ENCODE measurements at places on chromosomes 3 and 15.

DNA sequence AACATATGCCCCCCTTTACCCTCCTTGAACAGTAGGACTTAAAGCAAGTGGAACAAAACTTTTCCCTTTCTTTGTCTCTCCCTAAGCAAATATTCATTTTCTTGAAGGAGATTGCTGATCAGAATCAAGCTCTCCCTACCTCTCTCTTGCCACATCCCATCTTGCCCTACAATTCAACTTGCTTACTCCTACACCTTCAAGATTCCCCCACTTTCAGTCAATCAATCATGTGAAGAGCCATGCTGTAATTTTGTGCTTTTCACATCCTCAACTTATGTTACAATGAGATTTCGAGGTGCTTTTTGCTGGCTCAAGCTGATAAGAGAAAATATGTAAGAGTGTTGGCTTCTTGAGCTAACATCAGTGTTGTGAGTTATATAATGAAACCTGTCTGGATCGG is 662.9 kb downstream of the NLGN1 start:
- no peak for DNase-seq

DNA sequence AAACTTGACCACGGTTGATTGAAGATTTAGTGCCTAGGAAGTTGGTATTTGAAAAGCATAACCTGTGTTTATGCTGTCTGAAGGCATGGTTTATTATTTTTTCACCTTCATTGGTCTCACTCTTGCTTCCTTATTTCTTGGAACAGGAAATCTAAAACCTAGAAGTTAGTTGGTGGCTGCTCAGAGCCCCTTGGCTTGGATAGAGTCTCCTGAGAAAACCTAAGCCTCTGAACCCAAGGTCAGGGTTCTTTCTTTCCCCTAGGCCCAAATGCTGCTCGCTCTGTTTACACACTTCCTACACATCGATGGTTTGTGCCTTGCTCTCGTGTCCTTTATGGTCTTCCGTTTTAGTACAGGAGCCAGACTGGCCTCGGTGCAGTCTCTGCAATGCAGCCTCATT is 82.2 kb downstream of the TRAK1 start:
- no peak for DNase-seq

- no peak for DNase-seq
Measured at GRCh38 chr3:101219842-101220560, 100.4 kb downstream of the IMPG2 start.

DNA sequence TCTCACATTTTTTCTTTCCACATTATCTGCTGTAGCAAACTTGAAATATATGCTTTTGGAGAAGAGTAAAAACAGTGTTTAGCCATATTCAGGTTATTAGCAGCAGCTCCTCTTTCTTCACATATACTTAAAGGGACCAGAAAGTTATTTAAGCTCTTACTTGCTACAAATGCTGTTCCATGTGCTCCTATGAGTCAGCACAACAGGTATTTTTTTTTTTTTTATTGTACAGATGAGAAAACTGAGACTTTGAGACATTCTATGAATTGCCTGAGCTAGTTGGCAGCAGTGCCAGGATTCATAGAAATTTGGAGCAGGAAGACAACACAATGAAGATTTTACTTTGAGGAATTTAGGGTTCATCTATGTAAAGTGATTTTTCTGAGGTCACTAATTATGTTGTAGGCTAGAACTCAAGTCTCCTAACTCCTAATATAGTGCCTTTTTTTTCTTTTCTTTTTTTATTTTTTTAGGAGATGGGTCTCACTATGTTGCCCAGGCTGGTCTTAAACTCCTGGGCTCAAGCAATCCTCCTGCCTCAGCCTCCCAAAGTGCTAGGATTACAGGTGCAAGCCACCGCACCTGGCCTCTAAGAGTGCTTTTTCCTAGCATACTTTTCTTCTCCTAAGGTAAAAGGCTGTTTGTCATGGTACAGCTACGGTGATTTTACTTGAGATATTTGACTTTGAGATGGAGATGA is 23.6 kb downstream of the SETD5 start:
- no peak for DNase-seq

DNA sequence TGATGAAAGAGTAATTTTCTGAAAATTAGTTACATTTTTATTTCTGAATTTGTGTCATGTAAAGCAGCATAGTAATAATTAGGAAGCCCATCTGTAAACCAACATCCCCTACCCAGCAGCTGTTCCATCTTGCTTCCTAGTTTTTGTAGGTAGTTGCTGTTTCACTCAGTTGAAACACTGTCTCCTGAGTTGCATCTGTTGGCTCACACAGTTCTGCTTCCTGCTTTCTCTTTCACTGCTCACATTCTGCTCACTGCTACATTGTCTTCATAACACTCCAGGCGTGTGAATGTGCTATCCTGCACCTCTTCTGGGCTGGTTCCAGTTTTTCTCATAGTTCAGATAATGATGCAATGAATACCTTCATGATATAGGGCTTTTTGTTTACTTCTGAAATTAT is 123.4 kb downstream of the EPHB1 start:
- DNase-seq, result no peak

DNA sequence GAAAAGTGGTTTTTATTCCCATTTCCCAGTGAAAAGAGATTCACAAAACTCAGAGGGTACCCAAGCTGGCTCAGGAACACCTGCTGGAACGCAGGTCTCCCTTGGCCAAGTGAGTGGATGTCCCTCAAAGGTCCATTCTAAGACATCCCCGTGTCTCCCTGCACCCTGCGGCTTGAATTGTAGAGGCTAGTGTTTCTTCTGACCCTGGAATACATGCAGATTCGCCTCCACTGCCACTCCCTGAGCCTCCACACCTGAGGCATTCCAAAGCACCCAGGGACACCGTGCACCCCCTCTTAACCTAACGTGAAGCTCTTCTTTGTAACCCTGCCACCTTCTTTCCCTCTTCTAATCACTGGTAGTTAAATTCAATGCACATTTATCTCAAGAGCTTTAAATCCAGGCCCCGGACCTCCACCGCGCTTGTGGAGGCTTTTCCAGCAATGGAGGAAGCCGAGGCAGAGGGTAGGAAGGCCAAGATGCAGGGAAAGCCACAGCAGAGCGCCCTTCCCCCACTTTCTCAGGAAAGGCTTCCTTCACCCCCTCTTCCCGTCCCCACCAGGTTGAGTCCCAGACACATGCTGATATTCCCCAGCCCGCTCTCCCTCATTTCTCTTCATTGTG is 590 bp upstream of the ITGA11 start:
- DNase-seq, result no peak

DNA sequence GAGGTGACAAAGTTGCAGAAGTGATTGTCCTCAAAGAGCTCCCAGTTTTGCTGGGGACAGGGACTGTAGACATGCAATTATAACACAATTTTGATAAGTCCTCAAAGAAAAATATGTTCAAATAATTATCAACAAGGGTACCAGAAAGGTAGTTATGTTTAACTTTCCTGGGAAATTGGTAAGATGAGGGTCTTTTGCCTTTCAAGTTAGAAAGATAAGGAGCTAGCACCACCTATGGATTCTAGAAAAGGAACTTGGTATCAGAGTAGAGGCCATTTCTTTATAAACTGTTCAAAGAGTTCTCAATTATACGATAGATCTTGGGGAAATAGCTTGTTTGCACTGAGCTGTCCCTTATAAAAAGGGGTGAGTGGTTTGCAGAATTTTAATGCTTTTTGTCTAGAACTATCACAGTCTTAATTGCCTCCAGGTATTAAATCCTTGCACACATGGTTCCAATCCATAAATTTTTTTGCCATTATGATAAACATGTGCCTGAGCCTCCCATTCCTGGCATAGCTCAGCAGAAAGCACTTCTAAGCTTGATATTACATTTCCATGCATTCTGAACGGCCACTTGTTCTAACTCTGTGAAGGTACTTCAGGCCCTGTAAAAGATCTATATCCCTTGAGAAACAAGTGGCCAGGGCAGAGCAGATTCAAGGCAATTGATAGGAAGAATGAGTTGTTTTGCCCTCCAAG is 247.5 kb upstream of the LRIG1 start:
- DNase-seq, result no peak

GRCh38 chr15:64739156-64739555 is 36.2 kb downstream of the RBPMS2 start:
- DNase-seq, result no peak

GRCh38 chr3:195102609-195103467 is 168.1 kb downstream of the XXYLT1 start:
- no peak for DNase-seq

GRCh38 chr15:63928185-63928842 is 94.6 kb upstream of the HERC1 start:
- DNase-seq, result no peak

DNA sequence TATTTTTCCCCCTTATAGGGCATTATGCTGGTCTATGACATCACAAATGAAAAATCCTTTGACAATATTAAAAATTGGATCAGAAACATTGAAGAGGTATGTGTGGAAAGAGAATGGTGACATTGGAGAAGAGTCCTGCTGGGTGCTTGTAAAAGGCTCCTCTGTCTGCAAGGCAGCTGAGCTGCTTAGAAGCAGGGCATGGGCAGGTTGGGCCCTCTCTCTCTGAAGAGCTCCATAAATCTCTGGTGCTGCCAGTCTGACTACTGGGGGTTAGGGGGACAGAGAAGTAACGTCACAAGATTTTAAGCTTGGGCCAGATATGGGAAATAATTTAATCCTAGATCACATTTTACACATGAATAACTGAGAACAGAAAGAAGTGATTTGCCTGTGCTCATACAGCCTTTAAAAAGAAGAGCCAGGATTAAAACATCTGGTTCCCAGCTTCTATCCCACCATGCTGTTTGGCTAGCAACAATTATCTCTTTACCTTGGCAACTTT is 21.9 kb upstream of the APH1B start:
- DNase-seq, result no peak

- no peak for DNase-seq
Measured at GRCh38 chr3:162295323-162295983, 798.8 kb downstream of the OTOL1 start.

- no peak for DNase-seq
Measured at GRCh38 chr15:40743485-40743901, 11.6 kb downstream of the RMDN3 start.

DNA sequence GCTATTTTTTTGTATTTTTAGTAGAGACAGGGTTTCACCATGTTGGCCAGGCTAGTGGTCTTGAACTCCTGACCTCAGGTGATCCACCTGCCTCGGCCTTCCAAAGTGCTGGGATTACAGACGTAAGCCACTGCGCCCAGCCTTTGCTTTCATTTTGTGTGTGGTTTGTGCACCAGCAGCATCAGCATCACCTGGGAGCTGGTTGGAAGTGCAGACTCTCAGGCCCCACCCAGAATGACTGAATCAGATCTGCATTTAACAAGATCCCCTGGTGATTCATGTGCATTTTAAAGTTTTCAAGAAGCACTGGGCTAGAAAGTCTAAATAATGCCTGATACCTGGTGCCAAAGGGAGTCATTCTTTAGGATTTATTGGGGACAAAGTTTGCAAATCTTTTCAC is 73.4 kb upstream of the BNIP2 start:
- no peak for DNase-seq

DNA sequence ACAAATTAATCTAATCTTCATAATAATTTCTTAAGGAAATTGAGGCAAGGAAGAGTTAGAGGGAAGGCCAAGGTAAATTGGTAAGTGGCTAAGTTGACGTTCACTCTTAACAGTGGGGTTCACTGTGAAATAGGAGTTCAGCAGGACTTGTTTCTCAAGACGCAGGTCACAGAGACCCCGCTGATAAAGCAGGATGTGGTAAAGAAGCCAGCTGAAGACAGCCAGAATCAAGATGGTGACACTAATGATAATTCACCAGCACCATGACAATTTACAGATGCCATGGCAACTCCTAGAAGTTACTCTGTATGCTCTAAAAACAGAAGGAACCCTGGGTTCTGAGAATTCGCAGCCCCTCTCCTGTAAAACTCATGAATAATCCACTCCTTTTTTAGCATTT is 100.1 kb upstream of the CTDSPL start:
- no peak for DNase-seq

DNA sequence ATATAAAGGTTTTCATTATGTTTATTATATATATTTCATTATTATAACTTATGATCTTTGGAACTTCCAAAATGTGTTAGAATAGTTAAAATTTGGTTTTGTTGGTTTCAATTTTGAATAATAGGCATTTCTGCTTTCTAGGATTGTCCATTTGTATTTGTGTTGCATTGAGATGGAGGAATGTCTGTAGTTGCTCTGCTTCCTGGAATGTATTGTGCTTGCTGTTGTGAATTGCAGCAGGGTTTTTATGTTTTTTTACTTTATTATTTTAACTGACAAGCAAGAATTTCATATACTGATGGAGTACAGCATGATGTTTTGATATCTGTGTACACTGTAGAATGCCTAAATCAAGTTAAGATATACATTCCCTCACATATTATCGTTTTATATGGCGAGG is 247.4 kb downstream of the XXYLT1 start:
- no peak for DNase-seq

GRCh38 chr3:129068291-129068886 is 7.8 kb downstream of the GP9 start:
- no peak for DNase-seq

GRCh38 chr15:47824147-47824546 is 106.8 kb downstream of the SEMA6D start:
- no peak for DNase-seq

- no peak for DNase-seq
Measured at GRCh38 chr3:124514683-124515082, 215.6 kb upstream of the UMPS start.

DNA sequence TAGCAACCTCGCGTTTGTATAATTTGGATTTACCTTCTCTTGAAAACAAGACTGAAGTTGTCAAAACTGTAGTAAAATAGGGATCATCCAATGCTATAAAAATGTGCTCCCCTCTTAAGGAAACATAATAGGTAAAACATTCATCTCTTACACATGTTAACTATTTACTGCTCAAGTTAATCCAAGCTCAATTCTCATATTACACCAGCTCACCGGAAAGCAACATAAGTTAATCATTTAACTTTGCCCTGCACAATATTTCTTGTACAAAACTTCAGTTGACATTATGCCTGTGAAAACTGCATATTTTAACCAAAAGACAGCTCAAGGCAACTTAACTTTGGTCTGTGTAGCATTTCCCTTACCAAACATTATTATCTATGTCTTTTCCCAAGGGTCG is 634.2 kb downstream of the NAALADL2 start:
- DNase-seq, result no peak

- DNase-seq, result no peak
Measured at GRCh38 chr3:11430624-11431023, 158.4 kb downstream of the ATG7 start.

- DNase-seq, result no peak
Measured at GRCh38 chr15:67914537-67915460, 75.0 kb upstream of the RNU6-1 start.

GRCh38 chr3:99789011-99789721 is 28.5 kb upstream of the CMSS1 start:
- no peak for DNase-seq

DNA sequence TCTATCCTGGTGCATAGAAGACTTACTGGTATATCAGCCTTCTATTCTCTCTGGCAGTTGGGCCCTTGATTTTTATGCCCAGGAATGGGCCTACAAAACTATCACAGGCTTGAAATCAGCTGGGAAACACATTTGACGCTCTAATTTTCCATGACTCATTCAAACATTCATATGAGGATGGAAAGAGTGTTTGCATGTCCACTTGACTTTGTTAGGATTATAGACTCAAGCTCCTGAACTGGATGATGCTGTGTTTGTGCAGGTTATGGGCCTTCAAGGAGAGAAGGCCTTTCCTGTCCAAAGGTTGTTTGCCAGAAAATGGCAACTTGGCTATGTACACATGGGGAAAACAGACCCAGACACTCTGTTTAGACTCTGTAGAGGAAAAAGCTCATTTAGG is 219.9 kb downstream of the GAP43 start:
- no peak for DNase-seq

Data from stimulated activated CD4-positive, alpha-beta T cell treated with anti-CD3 and anti-CD28 coated beads, Interleukin-1b, Interleukin-23, amount 100 ng/mL, for 1 hour (primary cell).